ENCODE measurements at places on chromosomes 1 and 21. TPM values are rescaled to one million over a fixed set of nuclear protein-coding genes. Genes with fewer than 3 reads are reported as not detected.

Gene AMPD1
- not detected for total RNA-seq

Gene PCP4
- not detected for total RNA-seq

Gene KCNJ6
- not detected for total RNA-seq

Gene HOOK1
- total RNA-seq: 13.6 TPM

Gene CCDC185
- not detected for total RNA-seq

- no peak overlapping the region for H3K27ac ChIP-seq
- H3K27me3 ChIP-seq: no peaks in the 10 kb centered on the region
- H3K4me3 ChIP-seq: no peak overlapping the region
- peaks cover 25% of the 10 kb centered on the region for H3K36me3 ChIP-seq
Observed at GRCh38 chr1:180376253-180376652, 126.1 kb downstream of the ACBD6 start.

- H3K27me3 ChIP-seq: peaks cover 8% of the 10 kb centered on the region
- H3K27ac ChIP-seq: no peak overlapping the region
- H3K4me1 ChIP-seq: no peaks in the 10 kb centered on the region
- no peak overlapping the region for H3K4me3 ChIP-seq
Observed at GRCh38 chr1:55713516-55713915, 498.4 kb upstream of the USP24 start.

- peaks cover 6% of the 10 kb centered on the region for H3K27me3 ChIP-seq
- no peaks in the 10 kb centered on the region for H3K36me3 ChIP-seq
- DNase-seq: no peak
- H3K27ac ChIP-seq: no peak overlapping the region
- peaks cover 4% of the 10 kb centered on the region for H3K4me1 ChIP-seq
- H3K4me3 ChIP-seq: no peak overlapping the region
Observed at GRCh38 chr1:87495870-87496269, 167.2 kb downstream of the LMO4 start.

- peaks cover 23% of the 10 kb centered on the region for H3K27me3 ChIP-seq
- no peak overlapping the region for H3K27ac ChIP-seq
- no peak for DNase-seq
- no peak overlapping the region for H3K4me3 ChIP-seq
Observed at GRCh38 chr1:170617591-170618330, 46.2 kb upstream of the PRRX1 start.

DNA sequence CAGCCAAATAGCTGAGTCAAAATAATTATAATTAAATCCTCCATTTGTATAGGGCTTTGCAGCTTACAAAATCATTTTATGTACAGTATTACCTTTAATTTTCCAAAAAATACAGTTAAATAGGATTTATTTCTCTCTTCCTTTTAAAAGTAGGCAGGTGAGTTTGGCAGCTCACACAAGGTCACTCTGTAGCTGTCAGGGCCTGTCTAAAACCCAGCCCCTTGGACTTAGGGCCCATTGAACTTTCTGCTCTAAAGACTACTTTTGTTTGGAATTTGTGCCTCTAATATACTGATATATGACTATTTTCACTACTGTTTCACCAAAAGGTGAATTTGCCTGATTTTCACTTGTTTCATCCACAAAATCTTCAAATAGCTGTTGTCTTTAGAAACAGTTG, 10.3 kb downstream of the ROR1 start:
- DNase-seq: no peak
- H3K4me1 ChIP-seq: no peaks in the 10 kb centered on the region
- no peaks in the 10 kb centered on the region for H3K36me3 ChIP-seq
- no peak overlapping the region for H3K4me3 ChIP-seq
- H3K27ac ChIP-seq: no peak overlapping the region

DNA sequence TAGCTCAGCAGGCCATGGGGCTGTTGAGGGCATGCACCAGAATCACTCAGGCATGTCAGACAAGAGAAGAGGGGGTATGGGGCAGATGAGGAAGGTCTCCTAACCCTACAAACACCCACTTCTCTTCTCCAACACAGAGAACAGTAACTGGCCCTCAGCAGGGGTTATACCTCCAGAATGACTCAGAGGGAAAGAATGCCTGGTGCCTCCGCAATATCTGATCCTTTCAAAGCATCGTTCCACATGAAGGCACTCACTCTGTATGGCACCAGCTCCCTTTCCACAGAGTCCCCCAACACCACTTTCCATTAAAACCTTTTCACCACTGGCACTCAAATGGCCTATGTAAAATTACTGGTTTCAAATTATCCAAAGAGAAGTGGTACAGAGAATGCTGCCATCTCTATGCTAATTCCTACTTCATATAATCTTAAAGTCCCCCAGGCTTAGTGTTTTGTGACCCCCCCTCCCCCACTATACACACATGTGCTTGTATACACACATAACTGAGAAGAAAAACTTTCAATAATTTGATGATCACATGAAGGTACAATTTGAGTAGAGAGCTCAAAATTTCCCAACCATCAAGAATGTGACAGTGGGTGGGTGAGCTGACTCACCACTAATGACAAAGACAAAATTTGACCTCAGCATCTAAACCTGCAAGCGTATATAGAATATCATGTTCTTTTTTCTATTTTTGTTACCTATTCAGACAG, 91.5 kb downstream of the SIPA1L2 start:
- peaks cover 14% of the 10 kb centered on the region for H3K4me1 ChIP-seq
- no peaks in the 10 kb centered on the region for H3K27me3 ChIP-seq
- no peak overlapping the region for H3K27ac ChIP-seq
- DNase-seq: no peak
- H3K36me3 ChIP-seq: no peaks in the 10 kb centered on the region

DNA sequence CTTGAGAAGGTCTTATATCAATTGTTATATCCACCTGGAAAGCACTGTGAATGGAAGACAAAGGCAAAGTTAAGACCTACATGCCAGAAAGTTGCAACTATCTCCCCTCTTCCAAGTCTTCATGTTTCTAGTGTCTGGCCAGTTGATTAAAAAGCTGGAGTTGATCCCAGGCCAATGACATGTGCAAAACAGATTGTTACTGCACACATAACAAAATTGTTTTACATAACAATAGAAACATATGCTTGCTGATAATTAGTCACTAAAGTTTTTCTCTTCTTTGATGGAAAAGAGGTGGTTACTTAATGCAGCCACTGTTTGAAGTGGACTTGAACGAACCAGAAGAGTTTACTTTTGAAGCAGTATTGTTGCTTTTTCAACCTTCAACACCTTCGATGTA, 158.2 kb downstream of the TGFBR3 start:
- no peaks in the 10 kb centered on the region for H3K36me3 ChIP-seq
- H3K4me3 ChIP-seq: no peak overlapping the region
- peaks cover 35% of the 10 kb centered on the region for H3K4me1 ChIP-seq
- H3K27ac ChIP-seq: no peak overlapping the region
- no peak for DNase-seq

GRCh38 chr1:204219971-204220616, 6.3 kb upstream of the GOLT1A start:
- no peak overlapping the region for H3K4me3 ChIP-seq
- H3K4me1 ChIP-seq: no peaks in the 10 kb centered on the region
- no peak for DNase-seq
- H3K36me3 ChIP-seq: no peaks in the 10 kb centered on the region

GRCh38 chr21:23743821-23744220, 1863.5 kb downstream of the MRPL39 start:
- H3K36me3 ChIP-seq: no peaks in the 10 kb centered on the region
- no peak overlapping the region for H3K4me3 ChIP-seq
- H3K4me1 ChIP-seq: no peaks in the 10 kb centered on the region
- no peak for DNase-seq

- peaks cover 6% of the 10 kb centered on the region for H3K4me1 ChIP-seq
- peaks cover 18% of the 10 kb centered on the region for H3K27me3 ChIP-seq
- peaks cover 3% of the 10 kb centered on the region for H3K36me3 ChIP-seq
- DNase-seq: no peak
Observed at GRCh38 chr1:99218572-99218971, 45.7 kb upstream of the PLPPR4 start.

DNA sequence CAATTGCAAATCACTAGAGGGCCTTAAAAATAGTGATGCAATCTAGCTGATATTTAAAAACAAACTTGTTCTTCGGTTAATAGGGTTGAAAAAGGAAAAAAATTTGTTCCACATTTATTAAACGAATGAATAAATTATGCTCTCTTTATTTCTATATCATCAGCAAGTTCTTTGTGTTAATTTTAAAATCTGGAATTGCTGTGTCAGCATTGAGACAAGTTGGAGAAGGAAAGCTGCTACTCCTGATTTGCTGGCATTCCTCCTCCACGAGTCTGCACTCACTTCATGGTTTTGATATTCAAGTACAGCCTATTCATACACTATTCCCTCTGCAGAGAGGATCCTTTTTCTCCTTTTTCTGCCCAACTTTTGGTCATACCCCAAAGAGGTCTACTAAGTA, 117.6 kb downstream of the MRPL39 start:
- peak overlapping the region; percentile 87 for H3K4me3 ChIP-seq
- H3K27ac ChIP-seq: peak overlapping the region; percentile 99
- peaks cover 84% of the 10 kb centered on the region for H3K4me1 ChIP-seq
- no peak for DNase-seq

DNA sequence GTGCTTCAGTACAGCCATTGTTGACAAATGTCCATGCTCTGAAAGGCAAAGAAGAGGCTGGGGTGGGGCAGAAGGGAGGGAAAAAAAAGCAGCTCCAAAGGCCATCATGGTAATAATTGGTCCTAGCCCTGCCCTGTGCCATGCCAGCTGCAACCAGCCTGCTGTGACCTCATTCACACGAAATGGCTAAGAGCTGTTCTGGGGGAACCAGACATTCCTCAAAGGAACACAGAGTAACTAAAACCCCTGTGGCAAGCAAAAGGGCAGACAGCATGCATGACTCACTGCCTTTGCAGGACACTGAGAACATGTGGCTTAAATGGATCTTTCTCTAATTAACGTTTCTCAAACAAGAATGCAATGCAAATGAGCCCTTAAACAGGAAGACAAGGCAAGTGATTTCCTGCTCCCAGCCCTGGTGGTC, 42.3 kb downstream of the STYXL2 start:
- H3K4me3 ChIP-seq: no peak overlapping the region
- peaks cover 16% of the 10 kb centered on the region for H3K27me3 ChIP-seq
- DNase-seq: no peak
- no peaks in the 10 kb centered on the region for H3K36me3 ChIP-seq
- H3K27ac ChIP-seq: no peak overlapping the region
